ENCODE measurements at places on chromosomes 3 and 15. TPM values are rescaled to one million over a fixed set of nuclear protein-coding genes. Genes with fewer than 3 reads are reported as not detected.

BAHD1 gene
- total RNA-seq, result 9.6 TPM

CXCR6 gene
- not detected for total RNA-seq

XCR1 gene
- not detected for total RNA-seq

C15orf40 gene
- total RNA-seq, result 42.7 TPM

ASTE1 gene
- total RNA-seq, result 5.2 TPM

CLSTN2 gene
- total RNA-seq, result 0.03 TPM

NR2E3 gene
- not detected for total RNA-seq

FOXL2NB gene
- total RNA-seq, result 1.4 TPM

CELF6 gene
- total RNA-seq, result 0.16 TPM

LRRC58 gene
- total RNA-seq, result 14.5 TPM

Data from A549 treated with GW870086 at 1 μM for 4 hours (cell line).